ENCODE measurements at places on chromosomes 1 and 21.
A peak's percentile ranks its signal among the peaks of the same experiment; 100 is the strongest.

GRCh38 chr1:39335216-39335615 is 130.7 kb downstream of the MACF1 start:
- no peaks in the 10 kb centered on the region for H3K27me3 ChIP-seq
- H3K4me1 ChIP-seq: no peaks in the 10 kb centered on the region
- no peak overlapping the region for H3K4me3 ChIP-seq
- no peaks in the 10 kb centered on the region for H3K36me3 ChIP-seq
- no peak for DNase-seq

DNA sequence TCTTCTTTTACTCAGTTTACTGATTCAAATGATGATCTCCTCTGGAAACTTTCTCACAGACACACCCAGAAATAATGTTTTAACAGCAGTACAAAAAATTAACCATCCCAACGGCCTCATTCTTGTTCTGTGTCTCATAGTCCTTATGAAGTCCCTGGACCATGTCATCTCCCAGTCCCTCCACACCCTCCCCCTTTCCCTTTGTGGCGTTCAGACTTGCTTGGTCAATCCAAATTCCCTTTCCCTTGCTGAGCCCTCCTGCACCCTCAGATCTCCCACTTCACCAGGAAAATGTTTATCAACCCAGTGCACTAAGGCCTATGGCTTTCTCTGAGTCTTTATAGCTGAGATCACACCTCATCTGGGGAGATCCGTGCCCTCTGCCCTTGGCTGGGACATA is 85.9 kb downstream of the CENPF start:
- no peaks in the 10 kb centered on the region for H3K4me1 ChIP-seq
- H3K36me3 ChIP-seq: no peaks in the 10 kb centered on the region
- no peaks in the 10 kb centered on the region for H3K27me3 ChIP-seq
- DNase-seq: no peak

DNA sequence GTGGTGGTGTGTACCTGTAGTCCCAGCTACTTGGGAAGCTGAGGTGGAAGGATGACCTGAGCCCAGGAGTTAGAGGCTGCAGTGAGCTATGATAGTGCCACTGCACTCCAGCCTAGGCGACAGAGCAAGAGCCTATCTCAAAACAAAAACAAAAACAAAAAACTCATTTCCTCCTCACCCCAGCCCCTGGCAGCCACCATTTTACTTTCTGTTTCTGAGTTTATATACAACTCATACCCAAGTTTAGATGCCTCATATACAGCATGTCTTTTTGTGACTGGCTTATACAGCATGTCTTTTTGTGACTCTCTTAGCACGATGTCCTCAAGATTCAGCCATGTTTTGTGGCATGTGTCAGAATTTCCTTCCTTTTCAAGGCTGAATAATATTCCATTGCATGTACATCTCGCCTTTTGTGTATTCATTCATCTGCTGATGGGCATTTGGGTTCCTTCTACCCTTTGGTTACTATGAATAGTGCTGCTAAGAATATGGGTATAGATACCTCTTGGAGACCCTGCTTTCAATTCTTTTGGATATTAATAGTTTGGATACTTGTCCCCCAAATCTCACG is 14.7 kb downstream of the COA7 start:
- H3K4me1 ChIP-seq: no peaks in the 10 kb centered on the region
- peaks cover 10% of the 10 kb centered on the region for H3K36me3 ChIP-seq
- no peak for DNase-seq
- H3K27me3 ChIP-seq: no peaks in the 10 kb centered on the region
- H3K4me3 ChIP-seq: no peak overlapping the region

- no peak overlapping the region for H3K4me3 ChIP-seq
- H3K36me3 ChIP-seq: no peaks in the 10 kb centered on the region
- no peak for DNase-seq
- H3K27ac ChIP-seq: no peak overlapping the region
Measured at GRCh38 chr1:184153731-184154130, 102.2 kb downstream of the TSEN15 start.

DNA sequence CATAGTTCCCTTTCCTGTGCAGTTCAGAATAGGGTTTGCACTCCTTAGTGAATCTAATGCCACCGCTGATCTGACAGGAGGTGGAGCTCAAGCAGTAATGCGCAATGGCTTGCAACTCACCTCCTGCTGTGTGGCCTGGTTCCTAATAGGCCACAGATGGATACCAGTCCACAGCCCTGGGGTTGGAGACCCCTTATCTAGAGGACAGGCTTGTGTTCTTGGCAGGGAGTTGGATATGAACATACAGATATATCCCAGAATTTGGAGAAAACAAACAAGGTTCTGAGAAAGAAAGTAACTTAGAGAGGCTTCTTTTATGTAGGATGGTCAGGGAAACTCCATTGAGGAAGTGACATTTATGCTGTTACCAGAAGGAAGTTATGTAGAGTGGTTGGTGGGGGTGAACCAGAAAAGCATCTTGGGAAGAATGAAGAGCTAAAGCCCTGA is 5.1 kb upstream of the PTPRC start:
- H3K36me3 ChIP-seq: no peaks in the 10 kb centered on the region
- H3K4me1 ChIP-seq: no peaks in the 10 kb centered on the region
- peaks cover 4% of the 10 kb centered on the region for H3K27me3 ChIP-seq
- H3K27ac ChIP-seq: no peak overlapping the region

DNA sequence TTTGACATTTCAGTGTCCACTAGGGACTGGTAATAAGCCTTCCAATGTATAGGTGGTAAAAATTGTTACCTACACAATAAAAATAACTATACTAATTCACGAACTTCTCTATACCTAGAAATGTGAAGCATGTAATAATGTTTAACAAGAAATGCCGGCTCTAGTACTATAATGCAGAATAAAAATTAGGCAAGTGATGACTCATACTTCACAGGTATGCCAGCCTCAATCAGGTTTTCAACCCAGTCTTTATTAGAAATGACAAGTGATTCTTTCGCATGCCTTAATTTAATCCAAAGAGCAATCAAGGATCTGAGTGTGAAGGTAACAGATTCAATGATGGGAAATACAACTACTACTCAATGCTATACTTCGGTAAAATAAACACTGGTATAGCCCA is 134.9 kb downstream of the RERE start:
- H3K4me1 ChIP-seq: peaks cover 3% of the 10 kb centered on the region
- DNase-seq: no peak
- no peaks in the 10 kb centered on the region for H3K36me3 ChIP-seq
- no peaks in the 10 kb centered on the region for H3K27me3 ChIP-seq

- H3K27me3 ChIP-seq: no peaks in the 10 kb centered on the region
- H3K27ac ChIP-seq: no peak overlapping the region
- DNase-seq: no peak
Measured at GRCh38 chr1:180027949-180028445, 73.4 kb downstream of the CEP350 start.

GRCh38 chr1:229696385-229696784 is 70.3 kb downstream of the URB2 start:
- no peaks in the 10 kb centered on the region for H3K36me3 ChIP-seq
- H3K4me3 ChIP-seq: no peak overlapping the region
- no peaks in the 10 kb centered on the region for H3K27me3 ChIP-seq
- H3K4me1 ChIP-seq: peaks cover 23% of the 10 kb centered on the region

- peaks cover 65% of the 10 kb centered on the region for H3K4me1 ChIP-seq
- no peak for DNase-seq
- no peaks in the 10 kb centered on the region for H3K27me3 ChIP-seq
- peak overlapping the region; percentile 95 for H3K4me3 ChIP-seq
- peak overlapping the region; percentile 100 for H3K27ac ChIP-seq
Measured at GRCh38 chr1:19484798-19485361, 459 bp downstream of the CAPZB start.

GRCh38 chr1:59640851-59641250 is 173.9 kb upstream of the HOOK1 start:
- H3K27me3 ChIP-seq: no peaks in the 10 kb centered on the region
- peaks cover 4% of the 10 kb centered on the region for H3K4me1 ChIP-seq
- H3K27ac ChIP-seq: no peak overlapping the region
- no peak overlapping the region for H3K4me3 ChIP-seq
- peak; percentile 35 for DNase-seq
- no peaks in the 10 kb centered on the region for H3K36me3 ChIP-seq

- no peaks in the 10 kb centered on the region for H3K27me3 ChIP-seq
- no peaks in the 10 kb centered on the region for H3K36me3 ChIP-seq
- no peak overlapping the region for H3K4me3 ChIP-seq
- H3K4me1 ChIP-seq: no peaks in the 10 kb centered on the region
- H3K27ac ChIP-seq: peak overlapping the region; percentile 51
Measured at GRCh38 chr1:101190441-101190840, 46.4 kb upstream of the S1PR1 start.

DNA sequence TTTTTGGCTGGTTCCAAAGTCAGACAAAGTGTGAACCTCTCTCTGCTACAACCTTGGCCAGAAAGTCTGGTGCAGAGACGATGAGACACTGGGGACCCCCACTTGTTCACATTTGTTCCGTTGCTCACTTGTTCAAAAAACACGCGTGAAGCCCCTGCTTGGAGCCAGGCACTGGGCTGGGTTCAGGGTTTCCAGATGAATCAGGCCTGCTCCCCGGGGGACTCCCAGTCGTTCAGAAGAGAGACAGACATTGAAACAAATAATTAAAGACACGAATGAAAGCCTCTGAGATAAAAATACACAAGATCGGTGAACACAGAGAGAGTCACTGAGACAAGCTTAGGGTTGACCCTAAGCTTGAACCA is 101.5 kb upstream of the RUNX3 start:
- H3K4me1 ChIP-seq: peaks cover 81% of the 10 kb centered on the region
- H3K27me3 ChIP-seq: no peaks in the 10 kb centered on the region
- no peak overlapping the region for H3K4me3 ChIP-seq
- no peaks in the 10 kb centered on the region for H3K36me3 ChIP-seq
- DNase-seq: no peak

- no peak for DNase-seq
- H3K36me3 ChIP-seq: no peaks in the 10 kb centered on the region
- H3K27ac ChIP-seq: no peak overlapping the region
- peaks cover 32% of the 10 kb centered on the region for H3K4me1 ChIP-seq
Measured at GRCh38 chr1:207946756-207947155, 35.8 kb upstream of the CD34 start.

GRCh38 chr21:45332415-45332814 is 44.7 kb upstream of the POFUT2 start:
- DNase-seq: no peak
- H3K36me3 ChIP-seq: no peaks in the 10 kb centered on the region
- H3K27me3 ChIP-seq: no peaks in the 10 kb centered on the region
- H3K4me3 ChIP-seq: no peak overlapping the region
- no peak overlapping the region for H3K27ac ChIP-seq
- H3K4me1 ChIP-seq: no peaks in the 10 kb centered on the region

GRCh38 chr21:38658511-38658910 is 147.2 kb upstream of the ETS2 start:
- no peak overlapping the region for H3K4me3 ChIP-seq
- peaks cover 7% of the 10 kb centered on the region for H3K4me1 ChIP-seq
- no peaks in the 10 kb centered on the region for H3K36me3 ChIP-seq
- H3K27me3 ChIP-seq: peaks cover 87% of the 10 kb centered on the region
- H3K27ac ChIP-seq: no peak overlapping the region

- no peak overlapping the region for H3K4me3 ChIP-seq
- H3K4me1 ChIP-seq: peaks cover 20% of the 10 kb centered on the region
- H3K27ac ChIP-seq: peak overlapping the region; percentile 45
Measured at GRCh38 chr1:207873055-207873890, 37.7 kb downstream of the CD34 start.

- no peaks in the 10 kb centered on the region for H3K4me1 ChIP-seq
- DNase-seq: no peak
- no peaks in the 10 kb centered on the region for H3K36me3 ChIP-seq
- H3K4me3 ChIP-seq: no peak overlapping the region
- H3K27me3 ChIP-seq: no peaks in the 10 kb centered on the region
Measured at GRCh38 chr1:14996133-14997050, 157.2 kb upstream of the TMEM51 start.

DNA sequence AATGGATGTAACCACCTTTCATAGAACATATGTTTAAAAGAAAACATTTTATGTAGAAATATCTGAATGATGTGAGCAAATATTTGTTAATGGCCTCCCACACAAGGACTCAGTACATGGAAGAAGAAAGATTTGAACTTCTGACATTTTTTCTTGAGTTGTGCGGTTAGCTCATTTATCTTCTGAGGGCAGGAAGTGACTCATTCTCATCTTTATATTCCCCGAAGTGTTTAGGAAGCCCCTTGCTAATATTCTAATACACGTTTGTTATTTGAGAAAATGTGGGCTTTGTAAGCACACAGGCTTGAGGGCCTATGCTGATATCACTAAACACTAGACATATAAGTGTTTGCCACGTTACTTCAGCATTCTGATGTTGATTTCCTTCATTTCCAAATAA is 392.5 kb upstream of the PTBP2 start:
- DNase-seq: no peak
- H3K27me3 ChIP-seq: no peaks in the 10 kb centered on the region

DNA sequence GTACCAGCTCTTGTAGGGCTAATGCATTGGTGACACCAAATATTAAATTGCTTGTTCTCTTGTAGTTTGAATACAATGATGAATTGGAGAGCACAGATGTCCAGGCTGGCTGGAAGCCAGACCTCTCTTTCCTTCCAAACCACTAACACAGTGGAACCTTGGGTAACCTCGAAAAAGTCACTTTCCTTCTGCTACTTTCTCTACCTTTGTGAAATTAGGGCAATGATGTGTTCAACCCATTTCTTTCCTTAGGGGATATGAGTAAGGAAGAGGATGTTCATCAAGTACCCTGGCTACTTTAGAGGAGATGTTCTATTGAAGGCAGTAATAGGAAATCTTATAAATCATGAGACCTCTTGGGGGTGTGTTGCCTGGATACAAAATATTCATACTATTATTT is 55.7 kb downstream of the XCL2 start:
- peaks cover 30% of the 10 kb centered on the region for H3K4me1 ChIP-seq
- H3K4me3 ChIP-seq: no peak overlapping the region
- no peak overlapping the region for H3K27ac ChIP-seq
- DNase-seq: peak; percentile 27
- H3K27me3 ChIP-seq: no peaks in the 10 kb centered on the region

DNA sequence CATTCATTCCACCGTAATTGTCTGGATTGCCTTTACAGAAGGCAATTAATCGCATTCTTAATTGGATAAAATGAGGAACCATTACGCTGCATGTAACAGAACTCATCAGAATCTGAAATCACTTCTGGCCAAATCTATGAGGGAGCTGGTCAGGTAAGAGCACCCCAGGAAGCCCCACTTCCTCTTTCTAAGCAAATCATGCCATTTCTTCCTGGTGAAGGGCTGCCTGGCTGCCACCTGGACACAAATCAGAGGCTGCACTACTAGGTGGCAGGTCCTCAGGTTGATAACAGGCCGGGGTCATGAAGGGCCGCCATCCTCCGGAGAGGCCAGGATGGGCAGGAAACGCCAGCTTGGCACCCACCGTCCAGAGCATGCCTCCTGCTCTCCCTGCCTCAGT is 73.7 kb downstream of the CAPZB start:
- H3K27me3 ChIP-seq: no peaks in the 10 kb centered on the region
- H3K27ac ChIP-seq: no peak overlapping the region
- H3K36me3 ChIP-seq: peaks cover 18% of the 10 kb centered on the region
- peaks cover 75% of the 10 kb centered on the region for H3K4me1 ChIP-seq
- H3K4me3 ChIP-seq: no peak overlapping the region

DNA sequence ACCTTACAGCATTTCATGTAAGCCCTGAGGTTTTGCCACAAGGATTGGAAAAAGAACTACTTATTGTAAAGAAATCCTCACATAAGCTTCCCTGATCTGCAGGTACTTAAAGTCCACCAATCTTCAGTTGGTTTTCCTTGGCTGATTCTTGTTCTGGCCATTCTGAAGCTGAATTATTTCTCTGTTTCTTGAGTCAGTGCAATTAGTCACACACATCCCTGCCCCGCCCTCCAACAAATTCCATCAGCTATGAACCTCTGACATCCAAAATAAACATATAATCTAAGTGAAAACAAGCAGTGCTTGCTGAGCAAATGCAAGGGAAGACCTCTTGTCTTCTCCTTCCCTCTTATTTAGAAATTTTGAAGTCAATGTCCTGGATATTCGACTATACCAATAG is 8.2 kb upstream of the FNDC7 start:
- no peak overlapping the region for H3K27ac ChIP-seq
- H3K4me3 ChIP-seq: no peak overlapping the region
- H3K27me3 ChIP-seq: no peaks in the 10 kb centered on the region
- no peak for DNase-seq
- no peaks in the 10 kb centered on the region for H3K4me1 ChIP-seq

Data from heart right ventricle (tissue), 16 donors.